Thoracic aorta (tissue), 2 donors: ENCODE measurements at places on chromosomes 2 and 18.

DNA sequence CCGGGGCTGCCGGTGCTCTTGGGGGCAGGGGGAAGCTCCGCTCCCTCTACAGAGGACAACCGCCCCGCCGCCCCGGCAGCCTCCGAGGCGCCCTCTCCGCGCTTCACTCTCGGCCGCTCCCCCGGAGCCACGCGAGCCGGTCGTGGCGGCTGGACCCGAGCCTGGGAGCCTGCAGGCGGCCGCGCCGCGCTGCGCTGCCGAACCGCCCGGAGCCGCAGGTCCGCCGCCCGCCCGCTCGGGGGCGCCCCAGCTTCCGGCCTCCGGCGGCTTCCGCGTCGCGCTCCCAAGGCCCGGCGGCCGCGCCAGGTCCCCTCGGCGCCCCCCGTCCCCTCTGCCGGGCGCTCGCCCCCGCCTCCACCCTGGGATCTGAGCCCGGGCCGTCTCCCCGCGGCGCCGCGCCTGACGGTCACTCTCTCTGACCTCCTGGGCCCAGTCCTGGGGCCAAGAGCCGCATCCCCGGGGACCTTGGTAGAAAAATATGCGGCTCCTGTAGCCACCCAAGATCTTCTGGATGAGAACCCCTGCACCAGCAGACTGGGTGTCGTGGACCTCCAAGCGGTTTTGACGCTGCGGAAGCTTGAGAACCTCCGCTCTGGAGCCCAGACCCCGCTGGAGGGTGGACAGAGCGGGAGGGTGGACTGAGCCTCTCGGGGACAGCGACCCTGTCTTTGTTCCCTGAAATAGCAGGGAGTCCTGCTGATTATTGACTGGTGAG, 44.3 kb downstream of the SERTAD2 start:
- DNase-seq = no peak

- no peak for DNase-seq
Observed at GRCh38 chr2:234535464-234535863, 38.6 kb upstream of the ARL4C start.

- DNase-seq = no peak
Observed at GRCh38 chr2:205984381-205984780, 101.6 kb downstream of the INO80D start.

GRCh38 chr2:60259781-60260180, 293.7 kb downstream of the BCL11A start:
- no peak for DNase-seq
